ENCODE measurements at places on chromosomes 7 and 10. TPM values are rescaled to one million over a fixed set of nuclear protein-coding genes. Genes with fewer than 3 reads are reported as not detected.

DNA sequence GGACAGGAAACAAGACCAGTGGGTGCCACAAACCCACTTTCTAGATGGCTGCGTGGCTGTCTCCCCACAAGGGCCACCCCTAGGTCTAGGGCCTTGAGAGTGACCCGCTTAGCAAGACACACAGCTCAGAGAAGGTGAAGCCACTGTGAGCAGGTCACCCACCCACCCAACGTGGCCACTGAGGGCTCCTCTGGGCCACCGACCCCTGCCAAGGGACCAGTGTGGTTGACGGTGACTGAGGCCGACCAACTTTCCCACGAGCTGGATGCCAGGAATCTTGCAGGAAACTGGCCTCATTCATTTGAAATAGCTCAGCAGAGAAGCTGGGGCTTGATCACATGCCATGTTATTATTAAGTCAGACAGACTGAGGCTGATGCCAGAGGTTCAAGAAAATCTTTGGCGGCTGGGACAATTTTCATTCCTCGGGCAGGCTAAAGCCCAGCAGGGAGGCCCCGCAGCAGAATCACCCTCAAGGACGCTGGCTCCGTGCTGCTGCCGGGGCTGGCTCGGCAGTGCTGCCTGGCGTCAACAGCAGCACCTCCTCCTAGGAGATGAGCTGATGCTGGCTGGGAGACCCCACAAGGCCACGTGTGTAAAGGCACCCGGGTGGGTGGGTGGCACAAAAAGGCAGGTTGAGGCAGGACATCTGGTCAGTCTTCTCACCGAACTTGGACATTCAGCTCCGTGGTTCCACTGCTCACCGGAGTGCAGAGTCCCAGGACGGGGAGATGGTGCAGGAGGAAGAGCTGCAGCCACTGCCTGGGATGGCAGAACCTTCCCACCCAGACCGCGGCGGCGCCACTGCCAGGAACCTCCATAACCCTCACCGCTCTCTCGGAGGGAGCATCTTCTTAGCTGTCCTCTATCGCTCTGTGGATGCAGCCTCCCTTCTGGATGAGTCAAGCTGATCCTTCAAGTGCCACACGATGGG lies 57.8 kb downstream of the ZRANB1 start:
- H3K4me3 ChIP-seq: no peak overlapping the region
- DNase-seq: peak; percentile 96
- peaks cover 8% of the 10 kb centered on the region for H3K4me1 ChIP-seq
- peak overlapping the region; percentile 71 for H3K27ac ChIP-seq
- H3K27me3 ChIP-seq: no peaks in the 10 kb centered on the region
- peaks cover 13% of the 10 kb centered on the region for H3K36me3 ChIP-seq

DNA sequence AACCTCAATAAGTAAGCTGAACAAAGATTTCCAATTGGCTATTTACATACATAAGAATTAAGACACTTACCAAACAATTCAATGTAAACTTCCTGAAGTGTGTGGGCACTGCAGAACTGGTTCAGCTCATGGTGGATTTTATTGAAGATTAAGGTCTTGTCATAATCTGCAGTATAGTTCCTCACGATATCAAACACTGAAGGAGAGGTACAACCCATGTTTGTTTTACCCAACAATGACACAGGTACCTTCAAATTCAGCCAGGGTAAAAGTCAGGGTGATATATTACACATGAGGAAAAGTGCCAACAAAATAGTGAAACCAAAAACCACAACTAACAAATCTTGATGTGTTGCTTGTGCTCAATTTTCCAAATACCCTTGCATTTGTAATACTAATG lies 10.0 kb downstream of the ERLIN1 start:
- no peak for DNase-seq
- H3K36me3 ChIP-seq: peaks cover 37% of the 10 kb centered on the region
- H3K4me3 ChIP-seq: no peak overlapping the region
- H3K27ac ChIP-seq: no peak overlapping the region
- peaks cover 10% of the 10 kb centered on the region for H3K4me1 ChIP-seq

The MACC1 gene
- total RNA-seq: 0.11 TPM

The SFXN3 gene
- total RNA-seq: 103 TPM

The CFTR gene
- not detected for total RNA-seq

DNA sequence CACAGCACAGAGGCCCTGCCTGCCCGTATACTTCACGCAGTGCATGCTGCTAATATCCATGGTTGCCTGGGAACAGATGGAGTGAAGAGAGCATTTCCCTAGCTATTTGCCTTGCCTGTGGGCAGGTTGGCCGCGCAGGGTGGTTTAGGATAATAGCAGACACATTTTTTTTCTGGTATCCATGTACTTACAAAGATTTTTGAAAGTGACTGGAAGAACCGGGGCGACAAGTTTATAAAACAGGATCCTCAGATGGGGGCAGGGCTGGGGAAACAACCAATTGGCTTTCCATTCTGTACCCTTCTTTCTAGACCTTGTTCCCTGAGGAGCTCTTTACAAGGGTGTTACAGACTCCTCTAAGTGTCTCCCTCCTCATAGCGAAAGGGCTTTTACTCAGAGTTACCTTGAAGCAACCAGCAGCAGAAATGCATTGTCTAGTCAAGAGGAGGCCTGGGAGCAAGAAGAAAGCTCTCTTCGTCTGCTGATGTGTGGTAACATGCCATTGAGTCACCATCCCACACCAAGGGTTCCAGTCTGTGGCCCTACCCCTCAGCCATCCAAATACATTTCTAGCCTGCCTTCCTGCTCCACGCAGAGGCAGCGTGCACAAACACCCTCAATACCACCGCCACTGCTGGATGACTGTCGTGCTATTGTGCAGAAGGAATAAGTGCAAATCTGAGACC lies 31.5 kb downstream of the MTURN start:
- H3K4me3 ChIP-seq: no peak overlapping the region
- DNase-seq: peak; percentile 32
- H3K27me3 ChIP-seq: no peaks in the 10 kb centered on the region
- H3K36me3 ChIP-seq: no peaks in the 10 kb centered on the region

DNA sequence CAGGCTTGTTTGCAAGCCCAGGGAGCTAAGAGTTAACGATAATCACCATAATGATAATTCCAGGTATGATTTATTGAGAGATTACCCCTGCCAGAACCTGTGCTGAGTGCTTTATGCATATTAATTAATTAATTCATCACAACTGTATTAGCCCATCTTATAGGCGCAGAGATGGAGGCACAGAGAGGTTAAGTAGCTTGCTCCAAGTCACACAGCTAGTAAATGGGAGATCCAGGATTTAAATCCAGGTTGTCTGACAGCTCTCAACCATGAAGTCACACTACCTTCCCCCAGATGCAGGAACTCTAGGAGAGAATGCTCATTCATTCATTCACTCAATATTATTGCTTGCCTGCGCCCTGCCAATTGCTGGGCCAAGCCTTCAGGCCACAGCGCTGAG lies 84.5 kb downstream of the FAM241B start:
- no peak overlapping the region for H3K4me3 ChIP-seq
- peaks cover 16% of the 10 kb centered on the region for H3K27me3 ChIP-seq
- no peaks in the 10 kb centered on the region for H3K4me1 ChIP-seq
- no peak for DNase-seq
- H3K27ac ChIP-seq: no peak overlapping the region
- H3K36me3 ChIP-seq: no peaks in the 10 kb centered on the region

DNA sequence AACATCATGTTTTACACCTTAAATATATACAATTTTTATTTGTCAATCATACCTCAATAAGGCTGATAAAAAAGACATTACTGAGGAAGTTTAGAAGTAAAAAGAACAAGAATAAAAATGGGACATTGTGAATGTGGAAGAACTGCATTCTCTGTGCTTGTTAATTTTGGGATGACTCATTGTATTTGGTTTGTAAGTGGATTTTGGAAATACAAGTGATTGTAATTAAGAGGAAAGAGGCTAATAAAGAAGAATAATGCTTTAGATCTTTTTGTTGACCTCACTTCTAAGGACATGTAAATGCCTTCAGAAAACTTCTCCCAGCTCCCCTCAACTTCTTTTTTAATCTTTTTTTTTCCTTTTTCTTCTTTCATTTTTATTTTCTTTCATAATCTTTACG lies 76.0 kb downstream of the HGF start:
- no peak overlapping the region for H3K27ac ChIP-seq
- H3K4me3 ChIP-seq: no peak overlapping the region
- peaks cover 32% of the 10 kb centered on the region for H3K4me1 ChIP-seq
- H3K27me3 ChIP-seq: no peaks in the 10 kb centered on the region
- DNase-seq: peak; percentile 15
- no peaks in the 10 kb centered on the region for H3K36me3 ChIP-seq

The IMPDH1 gene
- total RNA-seq: 104 TPM

The PNLIP gene
- total RNA-seq: not detected

DNA sequence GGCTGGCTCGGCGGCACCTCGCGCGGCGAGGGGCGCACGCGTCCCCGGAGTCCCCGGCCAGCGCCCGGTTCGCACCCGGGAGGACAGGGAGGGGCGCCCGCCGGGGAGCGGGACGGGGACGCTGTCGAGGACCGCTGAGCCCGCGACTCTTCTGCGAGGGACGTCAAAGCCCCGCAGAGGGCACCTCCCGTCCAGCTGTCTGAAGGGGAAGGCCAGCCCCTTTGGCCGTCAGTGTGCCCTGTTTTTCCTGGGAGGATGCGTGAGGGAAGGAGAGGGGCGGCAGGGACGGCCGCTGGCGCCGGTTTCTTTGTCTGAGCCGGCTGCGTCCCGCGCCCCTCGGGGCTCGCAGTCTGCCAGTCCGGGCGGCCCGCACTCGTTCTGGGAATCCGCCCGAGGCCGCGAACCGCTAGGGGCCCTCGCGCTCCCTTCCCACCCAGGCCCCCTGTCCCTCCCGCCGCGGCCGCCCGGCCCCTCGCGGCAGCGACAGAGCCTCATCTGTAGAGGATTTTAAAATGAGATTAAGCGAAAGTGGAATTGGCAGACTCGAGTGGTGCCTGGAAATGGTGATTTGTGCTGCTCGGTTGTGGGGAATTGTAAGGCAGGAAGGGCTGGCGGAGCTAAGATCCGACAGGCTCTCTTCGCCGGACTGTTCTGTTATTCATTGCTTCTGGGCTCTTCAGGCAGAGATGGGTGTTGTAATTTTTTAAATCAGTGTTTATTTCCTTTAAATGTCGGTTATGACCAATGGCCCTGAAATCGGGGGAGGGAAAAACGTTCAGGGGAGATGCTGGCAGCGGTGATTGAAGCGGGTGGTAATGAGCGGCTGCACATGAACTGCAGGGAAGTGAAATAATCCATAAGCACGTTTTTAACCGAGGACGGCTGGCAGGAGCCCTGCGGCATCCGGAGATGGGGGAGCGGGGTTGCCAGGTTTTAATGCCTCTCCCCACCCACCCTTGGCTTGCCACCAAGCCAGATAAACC lies 618 bp upstream of the RELN start:
- peak overlapping the region; percentile 71 for H3K4me3 ChIP-seq
- no peaks in the 10 kb centered on the region for H3K36me3 ChIP-seq
- peak; percentile 54 for DNase-seq
- no peak overlapping the region for H3K27ac ChIP-seq

The CTNNA3 gene
- total RNA-seq: not detected

GRCh38 chr7:24705461-24705954 lies 51.8 kb downstream of the GSDME start:
- no peak overlapping the region for H3K4me3 ChIP-seq
- peaks cover 33% of the 10 kb centered on the region for H3K4me1 ChIP-seq
- H3K27ac ChIP-seq: no peak overlapping the region
- DNase-seq: no peak
- H3K36me3 ChIP-seq: no peaks in the 10 kb centered on the region

GRCh38 chr10:78700413-78700812 lies 368.4 kb upstream of the ZMIZ1 start:
- no peak overlapping the region for H3K4me3 ChIP-seq
- H3K4me1 ChIP-seq: peaks cover 12% of the 10 kb centered on the region
- no peaks in the 10 kb centered on the region for H3K27me3 ChIP-seq
- peak; percentile 47 for DNase-seq
- H3K27ac ChIP-seq: no peak overlapping the region

GRCh38 chr7:131032786-131033185 lies 294.9 kb upstream of the MKLN1 start:
- no peak overlapping the region for H3K4me3 ChIP-seq
- H3K27me3 ChIP-seq: no peaks in the 10 kb centered on the region
- H3K27ac ChIP-seq: no peak overlapping the region
- 0 out of 2 replicates have a peak, but pooled peaks cover 3% of the 10 kb centered on the region for H3K36me3 ChIP-seq
- no peak for DNase-seq
- H3K4me1 ChIP-seq: peaks cover 21% of the 10 kb centered on the region

The RASSF4 gene
- 1.0 TPM for total RNA-seq

GRCh38 chr7:2048531-2048930 lies 184.2 kb downstream of the MAD1L1 start:
- H3K4me1 ChIP-seq: no peaks in the 10 kb centered on the region
- DNase-seq: no peak
- no peaks in the 10 kb centered on the region for H3K36me3 ChIP-seq
- H3K27me3 ChIP-seq: no peaks in the 10 kb centered on the region
- no peak overlapping the region for H3K4me3 ChIP-seq
- no peak overlapping the region for H3K27ac ChIP-seq

DNA sequence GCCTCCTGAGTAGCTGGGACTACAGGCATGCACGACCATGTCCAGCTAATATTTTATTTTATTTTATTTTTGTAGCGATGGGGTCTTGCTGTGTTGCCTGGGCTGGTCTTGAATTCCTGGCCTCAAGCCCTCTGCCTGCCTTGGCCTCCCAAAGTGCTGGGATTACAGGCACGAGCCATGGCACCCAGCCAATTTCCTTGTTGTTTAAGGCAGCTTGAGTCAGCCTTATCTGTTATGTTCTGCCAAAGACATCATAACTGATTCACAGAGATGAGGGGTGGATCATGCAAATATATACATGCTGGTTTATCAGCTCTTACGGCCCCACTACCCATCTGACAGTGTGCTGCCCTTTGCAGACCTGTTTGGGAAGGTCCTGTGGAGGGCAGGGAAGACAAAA lies 826.7 kb downstream of the TYW1 start:
- H3K27ac ChIP-seq: no peak overlapping the region
- H3K36me3 ChIP-seq: no peaks in the 10 kb centered on the region
- peak; percentile 6 for DNase-seq
- no peak overlapping the region for H3K4me3 ChIP-seq

The STAG3 gene
- total RNA-seq: not detected

DNA sequence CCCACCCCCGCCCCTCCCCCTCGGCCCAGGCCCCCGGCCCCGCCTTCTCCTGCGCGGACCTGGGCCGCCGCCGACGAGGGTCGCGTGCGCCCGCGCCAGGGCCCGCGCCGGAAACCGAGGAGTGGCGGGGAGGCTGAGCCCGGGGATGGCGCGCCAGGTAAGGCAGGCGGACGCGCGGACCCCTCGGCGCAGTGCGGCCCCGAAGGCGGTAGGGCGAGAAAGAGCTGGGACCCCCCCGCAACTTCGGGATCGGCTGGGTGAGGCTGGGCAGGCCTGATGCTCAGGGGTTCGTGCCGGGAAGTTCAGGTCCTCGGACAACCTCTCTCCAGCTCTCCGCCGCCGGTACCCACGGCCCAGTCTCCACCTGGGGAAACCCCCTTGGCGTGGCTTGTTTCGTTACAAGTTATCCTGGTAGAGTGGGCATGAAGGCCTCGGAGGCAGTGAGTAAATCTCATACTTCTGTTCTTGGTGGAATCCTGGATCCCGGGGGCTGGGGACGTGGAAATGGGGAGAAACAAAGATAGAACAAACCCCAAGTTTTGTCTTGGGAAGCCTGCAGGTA lies 58.4 kb downstream of the ZNF467 start:
- no peaks in the 10 kb centered on the region for H3K4me1 ChIP-seq
- peak; percentile 49 for DNase-seq

- peaks cover 39% of the 10 kb centered on the region for H3K36me3 ChIP-seq
- no peak for DNase-seq
- no peaks in the 10 kb centered on the region for H3K4me1 ChIP-seq
- no peak overlapping the region for H3K27ac ChIP-seq
- H3K4me3 ChIP-seq: no peak overlapping the region
Measured at GRCh38 chr7:23196306-23196705, 14.5 kb downstream of the NUP42 start.

Data from GM23248 (cell line).